NCI-H345 (cell line): ENCODE measurements at places on chromosomes 6 and 20.

DNA sequence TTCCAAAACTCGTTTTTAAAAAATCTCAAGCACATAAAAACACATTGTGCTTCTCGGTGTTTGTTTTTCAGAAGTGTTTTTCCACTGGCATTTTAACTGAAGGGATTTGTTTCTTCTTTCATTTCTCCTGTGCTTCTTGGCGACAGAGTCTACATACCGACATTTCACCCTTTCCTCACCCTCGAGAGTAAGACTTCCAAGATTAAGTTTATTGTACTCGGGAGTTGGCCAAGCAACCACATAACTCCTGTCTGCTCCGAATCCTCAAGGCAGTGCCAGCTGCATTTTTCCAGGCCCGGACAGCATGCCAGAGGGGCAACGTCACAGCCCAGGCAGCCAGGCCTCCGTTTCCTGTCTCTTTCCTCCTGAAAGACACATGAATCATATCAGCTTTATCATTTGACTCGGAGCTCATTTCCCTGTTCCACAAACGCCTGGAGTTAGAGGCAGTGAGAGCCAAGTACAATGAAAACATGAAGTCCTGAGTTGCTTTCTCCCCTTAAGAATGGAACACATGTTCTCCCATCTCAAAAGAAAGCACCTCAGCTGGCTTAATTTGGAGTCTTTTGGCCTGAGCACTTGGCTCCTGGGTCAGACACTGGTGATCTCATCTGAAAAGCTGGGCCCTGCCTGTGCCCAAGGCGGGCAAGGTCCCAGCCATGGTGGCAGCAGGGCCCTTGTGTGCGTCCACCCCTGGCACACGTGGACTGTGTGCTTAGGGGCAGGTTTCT lies 23.2 kb upstream of the FAM50B start:
- DNase-seq: no peak

DNA sequence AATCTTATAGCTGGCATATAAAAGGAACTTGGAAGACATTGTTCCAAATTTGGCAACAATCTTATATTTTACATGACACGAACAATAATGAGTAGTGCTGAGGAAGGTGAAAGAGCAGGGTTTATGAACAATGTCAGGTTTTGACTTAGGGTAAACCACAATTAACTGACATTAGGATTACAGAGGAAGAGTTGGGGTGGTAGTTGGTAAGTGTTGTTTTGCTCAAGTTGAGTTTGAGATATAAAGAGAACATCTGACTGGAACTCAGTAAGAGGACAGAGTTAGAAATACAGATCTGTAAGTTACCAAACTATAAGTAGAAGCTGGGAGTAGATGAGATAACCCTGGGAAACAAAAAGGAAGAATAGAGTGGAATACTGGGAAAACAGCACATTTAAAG lies 15.1 kb downstream of the RTN4IP1 start:
- no peak for DNase-seq

GRCh38 chr6:143368426-143368825 lies 82.1 kb downstream of the ADAT2 start:
- DNase-seq: no peak

DNA sequence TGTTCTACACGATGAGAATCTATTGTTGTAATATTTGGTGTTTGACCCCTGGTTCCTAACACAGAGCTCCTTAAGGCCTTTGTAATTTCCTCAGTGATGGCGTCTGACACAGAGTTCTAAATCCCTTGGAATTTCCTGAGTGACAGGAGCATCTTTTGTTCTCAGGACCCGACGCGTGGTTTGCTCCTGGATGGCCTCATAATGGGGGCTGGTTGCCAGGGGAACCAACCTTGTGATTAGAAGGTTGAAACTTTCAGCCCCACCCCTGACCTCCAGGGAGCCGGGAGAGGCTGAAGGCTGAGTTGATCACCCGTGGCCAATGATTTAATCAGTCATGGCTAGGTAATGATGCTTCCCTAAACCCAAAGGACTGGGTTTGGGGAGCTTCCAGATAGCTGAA lies 20.5 kb upstream of the ZNF133 start:
- no peak for DNase-seq

DNA sequence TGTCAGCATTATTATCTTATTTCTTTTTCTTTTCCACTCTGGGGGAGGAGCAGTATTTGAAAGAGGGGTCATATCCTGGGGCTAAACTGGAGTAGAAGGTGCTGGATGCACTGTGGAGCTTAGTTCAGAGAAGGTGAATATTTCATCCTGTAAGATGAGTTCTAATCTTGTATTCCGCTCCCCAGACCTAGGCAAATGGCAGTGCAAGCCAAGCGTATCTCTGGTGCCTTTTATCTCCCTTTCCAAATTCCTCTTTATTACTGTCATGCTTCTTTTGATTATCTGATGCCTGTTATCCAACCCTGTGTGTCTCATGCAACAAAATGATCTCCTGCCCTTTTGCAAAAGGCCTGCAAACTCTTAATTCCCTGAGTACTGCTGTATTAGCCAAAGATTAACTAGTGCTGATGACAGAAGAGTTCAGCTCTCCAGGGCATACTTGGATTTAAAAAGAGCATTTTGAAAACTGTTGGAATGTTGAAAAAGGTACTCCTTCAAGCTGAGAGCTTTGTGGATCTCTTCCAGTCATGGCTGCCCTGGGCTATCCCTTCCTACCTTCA lies 138.0 kb downstream of the CARMIL1 start:
- no peak for DNase-seq

DNA sequence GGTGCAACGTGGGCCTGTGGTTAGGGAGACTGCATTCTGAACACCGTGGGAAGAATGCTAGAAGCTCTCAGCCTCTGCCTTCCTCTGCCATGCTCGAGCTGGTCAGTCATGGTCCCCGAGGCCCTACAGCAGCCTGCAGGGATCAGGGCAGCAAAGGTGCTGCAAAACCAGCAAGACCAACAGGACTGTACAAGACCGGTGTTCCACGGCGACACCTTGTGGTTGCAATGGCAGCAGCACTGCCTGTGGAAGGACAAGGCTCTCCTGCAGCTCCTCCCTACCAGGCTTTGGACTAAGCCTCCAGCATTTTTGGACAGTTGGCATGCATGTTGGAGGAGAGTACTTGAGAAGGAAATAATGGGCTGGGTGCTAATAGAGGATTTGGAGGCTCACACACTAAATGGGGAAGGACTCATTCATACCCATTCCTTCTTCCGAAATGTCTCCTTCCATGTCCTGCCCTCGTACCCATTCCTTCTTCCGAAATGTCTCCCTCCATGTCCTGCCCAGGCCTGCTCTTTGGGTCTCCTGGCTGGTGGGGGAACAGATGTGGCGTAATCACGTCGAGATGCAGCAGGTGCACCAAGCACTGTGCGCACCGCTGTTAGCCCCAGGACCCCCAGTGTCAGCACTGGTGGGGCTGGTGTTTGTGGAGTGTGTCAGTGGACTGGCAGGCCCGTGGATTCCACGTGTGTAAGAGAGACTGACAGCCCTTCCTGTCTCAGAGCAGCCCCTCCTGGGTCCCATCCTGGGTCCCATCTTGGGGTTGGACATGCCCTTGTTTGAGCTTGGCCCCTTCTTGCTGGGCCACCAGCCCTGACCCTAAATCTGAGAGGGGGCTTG lies 18.6 kb upstream of the MYT1 start:
- no peak for DNase-seq

DNA sequence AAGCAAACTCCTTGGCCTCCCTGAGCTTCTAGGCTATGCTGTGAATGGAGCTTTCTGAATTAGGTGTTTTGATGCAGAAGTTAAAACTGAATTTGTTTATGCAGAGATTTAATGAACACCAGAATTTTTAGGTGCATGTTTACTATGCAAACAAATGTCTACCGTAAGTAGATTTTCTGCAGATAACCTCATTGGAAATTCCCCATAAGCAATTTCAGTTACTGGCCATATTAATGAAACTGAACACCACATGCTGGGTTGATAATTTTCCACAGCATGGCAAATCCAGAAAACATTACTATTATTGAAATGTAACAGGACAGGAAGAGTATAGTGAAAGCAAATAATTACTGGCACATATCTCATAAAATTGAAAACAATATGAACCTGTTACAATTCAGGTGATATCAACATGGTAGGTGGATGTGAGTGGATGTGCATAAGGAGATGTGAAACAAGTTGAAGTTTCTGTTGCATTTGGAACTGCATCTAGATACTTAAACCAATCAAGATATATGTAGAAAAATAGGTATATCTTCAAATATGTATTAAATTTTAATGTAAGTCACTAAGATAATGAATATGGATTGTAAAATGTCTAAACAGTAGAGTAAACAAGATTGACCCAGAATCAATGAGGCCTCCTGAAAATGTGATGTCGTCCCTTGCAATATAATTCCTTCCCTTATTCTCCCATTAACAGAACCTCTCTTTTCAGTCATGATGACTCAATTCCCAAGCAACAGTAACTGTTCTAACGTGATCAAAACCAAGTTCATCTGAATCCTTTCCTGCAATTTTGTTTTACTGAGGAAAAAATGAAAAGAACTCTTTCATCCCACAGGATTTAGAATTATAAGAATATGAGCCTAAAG lies 11.0 kb downstream of the PTCHD4 start:
- DNase-seq: no peak

DNA sequence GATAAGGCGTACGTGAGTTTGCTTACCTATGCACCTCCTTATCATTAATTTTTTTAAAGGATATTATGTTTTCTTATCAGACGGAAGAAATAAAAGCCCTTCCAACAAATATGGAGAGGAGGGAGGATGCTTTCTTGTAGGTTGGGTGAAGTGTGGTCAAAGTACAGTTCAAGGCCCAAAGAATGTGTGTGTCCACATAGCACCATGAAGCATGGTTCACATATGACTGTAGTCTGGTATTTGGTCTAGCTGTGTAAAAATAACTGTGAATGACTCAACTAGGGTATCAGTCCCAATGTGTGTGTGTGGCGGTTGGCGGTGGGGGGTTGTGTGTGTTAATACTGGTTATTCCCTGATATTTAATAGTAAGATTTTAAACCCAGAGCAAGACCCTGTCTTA lies 212.7 kb downstream of the TMEM242 start:
- no peak for DNase-seq

- DNase-seq: no peak
Measured at GRCh38 chr6:119284861-119285521, 64.6 kb downstream of the MAN1A1 start.

GRCh38 chr6:12848964-12849808 lies 132.6 kb downstream of the PHACTR1 start:
- DNase-seq: no peak

DNA sequence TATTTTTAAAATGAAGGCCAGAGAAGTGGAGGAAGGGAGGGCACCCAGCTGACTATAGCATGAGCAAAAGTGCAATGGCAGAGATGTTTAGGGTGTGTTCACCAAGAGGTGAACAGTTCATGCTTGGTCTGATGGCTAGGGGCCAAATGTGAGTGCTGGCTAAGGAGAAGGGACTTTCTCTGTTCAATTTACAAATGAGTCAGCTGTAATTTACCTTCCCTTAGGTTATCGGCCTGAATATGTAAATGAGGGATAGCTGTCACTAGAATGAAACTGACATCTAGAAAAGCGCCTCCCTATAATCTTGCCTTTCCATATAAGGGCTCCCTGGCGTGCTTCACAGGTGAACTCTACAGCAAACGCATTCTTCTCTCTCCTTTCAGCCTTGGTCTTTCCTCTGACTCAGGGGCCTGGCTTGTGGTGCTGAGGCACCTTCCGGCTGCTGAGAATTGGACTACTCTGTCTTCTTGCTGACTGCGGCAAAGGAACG lies 114.7 kb upstream of the BACH2 start:
- DNase-seq: no peak

- peak; percentile 35 for DNase-seq
Measured at GRCh38 chr20:1930165-1930564, 35.0 kb downstream of the SIRPA start.

DNA sequence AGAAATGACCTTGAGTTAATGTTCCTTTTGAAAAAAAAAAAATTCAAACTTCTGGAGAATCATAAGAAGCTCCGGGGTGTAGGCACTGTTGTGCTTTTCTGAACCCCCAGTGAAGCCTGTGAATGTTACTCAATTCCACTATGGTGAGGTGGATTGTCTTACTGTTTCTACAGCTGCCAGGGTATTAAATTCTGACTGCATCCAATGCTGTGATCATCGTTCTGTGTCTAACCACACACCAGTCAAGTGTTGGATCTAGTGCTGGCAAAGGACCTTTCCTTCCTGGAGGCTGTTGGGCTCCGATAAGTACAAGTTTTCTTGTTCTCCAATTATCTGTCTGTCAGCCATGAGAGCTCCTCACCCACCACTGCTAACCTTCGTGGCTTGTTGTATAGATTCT lies 162.0 kb upstream of the EPHA7 start:
- DNase-seq: peak; percentile 15
